ENCODE measurements at places on chromosomes 6 and 20.

- no peak for DNase-seq
Observed at GRCh38 chr6:100212131-100212530, 218.1 kb upstream of the MCHR2 start.

DNA sequence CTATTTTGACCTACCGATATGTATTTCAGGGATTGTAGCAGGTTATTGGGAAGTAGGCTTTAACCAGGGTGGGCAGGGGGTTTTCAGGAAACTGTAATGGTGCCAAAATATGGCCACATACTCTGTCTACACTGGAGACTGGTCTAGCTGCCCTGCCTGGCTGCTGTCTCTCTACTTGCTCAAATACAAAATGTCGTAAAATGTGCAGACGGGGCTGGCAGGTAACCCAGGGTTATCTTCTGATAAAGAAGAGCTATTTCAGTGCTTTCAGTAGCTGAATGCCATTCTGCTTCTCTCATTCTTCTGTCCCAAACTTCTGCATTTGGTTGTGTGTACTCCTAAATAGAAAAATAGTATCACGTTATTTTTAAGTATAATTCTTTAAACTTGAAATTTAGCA lies 616.2 kb downstream of the EPM2A start:
- DNase-seq, result no peak

- DNase-seq, result no peak
Observed at GRCh38 chr6:111912904-111913303, 39.7 kb upstream of the FYN start.

DNA sequence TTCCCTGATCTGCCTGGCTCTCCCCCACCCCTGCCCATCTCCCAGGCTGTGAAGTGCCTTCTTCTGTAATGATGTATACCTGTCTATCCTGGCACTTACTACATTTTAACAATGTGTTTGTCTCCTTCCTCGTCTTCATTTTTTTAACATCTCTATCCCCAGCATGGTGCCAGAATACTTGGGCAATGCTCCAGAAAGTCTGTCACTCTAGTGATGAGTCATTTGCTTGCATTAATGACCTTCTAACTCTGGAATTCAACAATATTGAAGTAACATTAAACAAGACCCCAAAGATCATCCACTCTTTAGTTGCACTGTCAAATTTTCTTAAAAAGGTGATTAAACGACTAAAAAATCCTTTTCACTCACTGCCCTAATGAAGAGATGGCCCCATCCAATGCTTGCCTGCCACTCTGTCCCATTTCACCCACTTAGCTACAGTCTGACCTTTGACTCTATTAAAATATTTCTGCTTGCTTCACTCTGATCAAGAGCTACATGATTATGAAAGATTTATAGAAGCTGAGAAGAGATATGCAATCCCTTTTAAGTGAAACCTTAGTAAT lies 7.7 kb upstream of the KLHL31 start:
- DNase-seq, result no peak

GRCh38 chr6:8389036-8389818 lies 46.1 kb downstream of the SLC35B3 start:
- DNase-seq, result no peak

- DNase-seq, result peak; percentile 67
Observed at GRCh38 chr20:2006452-2007361, 12.8 kb upstream of the PDYN start.

GRCh38 chr20:51482836-51483473 lies 59.6 kb downstream of the NFATC2 start:
- no peak for DNase-seq

GRCh38 chr6:150490586-150490985 lies 109.1 kb upstream of the PLEKHG1 start:
- DNase-seq, result no peak

- DNase-seq, result no peak
Observed at GRCh38 chr6:11830105-11830504, 51.5 kb upstream of the ADTRP start.

- DNase-seq, result no peak
Observed at GRCh38 chr6:151440498-151440897, 11.4 kb downstream of the RMND1 start.

- no peak for DNase-seq
Observed at GRCh38 chr6:103273048-103273447, 1586.7 kb downstream of the HACE1 start.

GRCh38 chr20:6395695-6396094 lies 272.9 kb upstream of the FERMT1 start:
- DNase-seq, result no peak

- no peak for DNase-seq
Observed at GRCh38 chr6:84618836-84619235, 145.6 kb downstream of the TBX18 start.

- DNase-seq, result no peak
Observed at GRCh38 chr6:40299681-40300080, 287.5 kb downstream of the LRFN2 start.

DNA sequence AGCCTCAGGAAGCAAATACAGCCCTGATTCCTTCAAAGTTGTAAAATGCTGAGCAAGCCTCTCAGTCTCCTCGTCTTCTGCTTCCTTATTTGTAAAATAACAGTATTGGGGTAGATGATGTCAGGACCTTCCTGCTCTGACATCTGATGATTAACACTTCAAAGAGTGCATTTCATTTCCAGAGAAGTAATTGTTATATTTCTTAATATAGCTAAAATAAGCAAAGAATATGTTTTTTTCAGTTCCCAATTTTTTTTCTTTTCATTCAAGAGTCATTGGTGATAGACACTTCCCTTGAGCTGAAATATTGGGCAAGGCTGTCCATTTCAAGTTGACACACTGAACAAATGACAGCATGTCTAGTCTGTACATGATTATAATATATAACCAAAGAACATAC lies 53.4 kb downstream of the SLX4IP start:
- DNase-seq, result no peak

DNA sequence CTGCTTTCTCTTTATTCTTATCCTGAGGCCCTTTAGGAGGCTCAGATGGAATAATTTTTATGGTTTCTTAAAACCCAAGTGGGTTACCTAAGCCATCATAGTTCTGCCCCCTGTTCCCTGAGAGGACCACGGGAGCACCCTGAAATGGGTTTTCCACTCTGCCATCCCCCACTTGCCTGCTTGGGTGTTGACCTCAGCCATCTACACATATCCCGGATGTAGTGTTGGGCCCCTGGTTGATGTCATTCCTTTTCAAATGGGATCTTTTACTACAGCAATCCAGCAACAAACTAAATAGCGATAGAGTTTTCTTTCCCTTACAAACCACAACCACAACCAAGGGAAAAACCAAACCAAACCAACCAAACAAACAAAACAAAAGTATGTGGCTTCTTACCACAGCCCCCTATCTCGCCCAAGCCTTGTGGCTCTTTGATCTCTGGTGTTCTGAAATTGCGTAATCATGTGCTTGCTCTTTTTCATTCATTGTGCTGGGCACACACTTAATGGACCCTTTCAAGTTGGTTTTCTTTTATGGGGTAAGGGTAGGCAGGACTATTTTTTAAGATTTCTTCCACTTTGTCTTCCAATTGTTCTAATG lies 154.9 kb downstream of the ESR1 start:
- DNase-seq, result peak; percentile 52

GRCh38 chr6:119720160-119720559 lies 370.6 kb upstream of the MAN1A1 start:
- peak; percentile 71 for DNase-seq

DNA sequence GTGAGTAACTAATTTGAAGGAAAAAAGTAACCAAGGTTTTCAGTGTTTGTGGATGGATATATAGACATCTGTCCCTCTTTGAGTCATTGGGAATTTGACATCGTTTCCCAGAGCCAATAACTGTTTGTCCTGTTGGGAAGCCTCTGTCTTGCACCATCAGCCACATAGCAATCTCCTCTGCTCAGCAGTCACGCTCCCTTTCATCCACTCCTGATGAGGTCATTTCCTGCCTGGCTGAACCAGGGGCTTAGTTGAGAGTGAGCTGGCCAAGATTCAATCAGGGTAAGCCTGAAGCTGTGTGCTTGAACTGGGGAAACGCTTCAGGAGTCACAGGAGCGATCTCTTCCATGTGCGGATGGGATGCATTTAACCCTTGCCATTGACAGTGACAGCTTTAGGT lies 121.5 kb upstream of the FOXQ1 start:
- no peak for DNase-seq

- no peak for DNase-seq
Observed at GRCh38 chr20:25032065-25032477, 25.9 kb downstream of the ACSS1 start.

GRCh38 chr20:58647162-58647795 lies 3.8 kb upstream of the STX16 start:
- DNase-seq, result peak; percentile 57

- no peak for DNase-seq
Observed at GRCh38 chr6:51996296-51996947, 91.0 kb downstream of the PKHD1 start.

GRCh38 chr6:127971945-127972391 lies 71.1 kb upstream of the THEMIS start:
- DNase-seq, result peak; percentile 37

DNA sequence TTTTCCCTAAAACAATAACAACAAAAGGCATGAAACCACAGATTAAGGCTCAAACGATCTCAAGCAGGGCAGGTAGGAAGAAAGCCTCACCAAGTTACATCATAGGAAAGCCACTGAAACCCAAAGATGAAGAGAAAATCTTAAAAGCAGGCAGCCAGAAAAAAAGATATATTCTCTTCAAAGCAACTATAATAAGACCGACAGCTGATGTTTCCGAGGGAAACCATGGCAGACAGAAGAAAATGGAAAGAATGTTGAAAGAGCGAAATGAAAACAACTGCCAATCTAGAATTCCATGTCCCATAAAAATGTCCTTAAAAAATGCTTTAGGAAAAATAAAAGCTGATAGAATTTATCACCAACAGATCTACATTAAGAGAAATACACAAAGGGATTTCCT lies 161.5 kb upstream of the THBS2 start:
- DNase-seq, result no peak

DNA sequence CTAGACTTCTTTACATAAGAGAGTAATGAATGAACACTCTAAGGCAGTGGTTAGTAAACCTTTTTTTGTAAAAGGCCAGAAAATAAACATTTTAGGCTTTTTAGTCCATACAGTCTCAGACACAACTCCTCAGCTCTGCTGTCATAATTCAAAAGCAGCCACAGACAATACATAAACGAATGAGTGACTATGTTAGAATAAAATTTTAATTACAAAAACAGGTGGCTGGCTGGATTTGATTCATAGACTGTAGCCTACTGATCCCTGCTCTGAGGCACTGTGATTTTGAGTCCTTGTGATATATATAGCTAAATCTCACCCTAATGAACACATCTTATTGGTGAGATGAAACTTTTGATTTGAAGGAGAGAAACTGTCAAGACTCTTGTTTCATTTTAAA lies 155.1 kb downstream of the AIG1 start:
- no peak for DNase-seq

GRCh38 chr20:47972916-47973309 lies 187.6 kb upstream of the SULF2 start:
- no peak for DNase-seq

- DNase-seq, result no peak
Observed at GRCh38 chr20:45308117-45308778, at the start of gene MATN4. MATN4 (minus strand) TSS chr20:45308299; CDS start chr20:45305582, 2,717 bp downstream.

DNA sequence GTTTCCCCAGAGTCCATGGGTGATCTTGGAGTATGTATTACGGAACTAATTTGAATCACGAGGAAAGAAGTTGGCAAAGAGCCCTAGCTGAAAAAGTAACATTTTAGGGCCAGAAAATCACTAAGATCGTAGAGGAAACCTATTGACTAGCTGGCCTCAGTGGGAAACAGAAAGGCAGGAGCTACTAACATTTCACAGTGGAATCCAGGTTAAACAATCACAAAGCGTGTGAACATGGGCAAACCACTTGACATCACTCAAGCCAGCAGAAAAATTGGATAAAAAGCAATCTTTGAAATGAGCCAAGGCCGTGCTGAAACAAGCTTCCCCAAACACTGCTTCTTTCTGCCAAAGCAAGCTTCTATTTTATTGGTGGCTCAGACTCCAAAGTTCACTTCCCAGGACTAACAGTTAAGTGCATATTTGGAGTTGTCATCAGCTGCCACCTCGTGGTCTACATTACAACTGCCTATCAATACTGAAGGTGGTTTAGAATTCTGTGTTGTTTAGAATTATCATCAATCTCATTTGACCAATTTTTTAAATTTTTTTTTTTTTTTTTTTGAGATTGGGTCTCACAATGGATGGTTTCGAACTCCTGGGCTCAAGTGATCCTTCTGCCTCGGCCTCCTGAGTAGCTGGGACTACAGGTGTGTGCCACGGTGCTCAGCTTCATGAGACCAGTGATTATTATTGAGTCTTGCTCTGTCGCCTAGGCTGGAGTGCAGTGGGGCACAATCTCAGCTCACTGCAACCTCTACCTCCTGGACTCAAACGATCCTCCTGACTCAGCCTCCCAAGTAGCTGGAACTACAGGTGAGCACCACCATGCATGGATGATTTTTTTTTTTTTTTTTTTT lies 10.6 kb downstream of the RPS10 start:
- DNase-seq, result peak; percentile 94

GRCh38 chr6:2222275-2222842 lies 23.0 kb downstream of the GMDS start:
- no peak for DNase-seq

GRCh38 chr20:42749556-42749955 lies 440.1 kb downstream of the PTPRT start:
- no peak for DNase-seq

DNA sequence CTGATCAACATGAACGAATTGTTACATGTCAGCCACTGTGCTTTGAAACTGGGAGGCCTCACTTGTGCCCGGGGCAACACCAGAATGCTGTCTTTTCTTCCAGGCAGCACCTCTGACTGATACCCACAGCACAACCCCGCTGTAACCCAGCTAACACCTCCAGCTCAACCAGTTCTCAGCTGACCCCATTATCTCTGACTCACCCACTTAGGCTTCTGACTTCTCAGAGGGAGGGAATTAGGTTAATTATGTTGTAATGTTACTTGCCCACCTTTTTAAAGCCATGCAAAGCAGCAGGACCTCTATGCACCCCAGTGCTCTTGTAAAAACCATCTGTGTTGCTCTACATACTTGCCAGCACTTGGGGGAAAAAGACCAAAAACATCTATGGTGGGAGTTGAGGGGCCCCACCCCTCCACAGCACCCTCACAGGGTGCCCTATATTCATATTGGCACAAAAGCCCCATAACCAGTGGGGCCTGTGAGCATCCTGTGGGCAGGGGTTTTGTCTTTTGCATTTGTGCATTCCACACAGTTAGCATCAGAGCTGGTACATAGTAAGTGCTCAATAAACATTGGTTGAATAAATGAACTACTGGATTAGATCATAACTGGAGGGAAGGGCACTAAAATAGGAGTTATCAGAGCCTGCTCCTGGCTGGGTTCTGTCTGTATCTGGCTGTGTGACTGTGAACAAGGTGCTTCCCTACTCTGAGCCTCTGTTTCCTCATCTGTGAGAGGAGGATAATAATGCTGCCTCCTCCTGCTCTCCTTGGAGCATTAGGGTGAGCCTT lies 22.3 kb downstream of the BNIP5 start:
- DNase-seq, result peak; percentile 28
